ENCODE measurements at places on chromosomes 6 and 20.

DNA sequence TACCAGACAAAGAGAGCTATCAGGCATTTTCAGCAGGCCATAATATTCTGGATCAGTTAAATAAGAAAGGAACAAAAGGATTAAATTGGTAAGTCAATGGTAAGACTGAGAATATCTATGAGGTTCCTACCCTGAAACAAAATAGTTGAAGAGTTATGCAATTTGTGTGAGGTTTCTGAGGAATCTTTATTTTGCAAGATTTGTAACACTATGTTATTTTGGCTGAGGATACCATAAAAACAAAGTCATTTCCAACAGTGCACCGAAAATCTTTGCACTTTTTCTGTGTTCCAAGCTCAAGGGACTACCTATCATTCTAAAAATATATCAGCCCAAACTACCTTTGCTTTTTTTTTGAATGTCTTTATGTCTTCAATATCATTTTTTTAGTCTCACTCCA, 383.3 kb upstream of the CITED2 start:
- DNase-seq = no peak

DNA sequence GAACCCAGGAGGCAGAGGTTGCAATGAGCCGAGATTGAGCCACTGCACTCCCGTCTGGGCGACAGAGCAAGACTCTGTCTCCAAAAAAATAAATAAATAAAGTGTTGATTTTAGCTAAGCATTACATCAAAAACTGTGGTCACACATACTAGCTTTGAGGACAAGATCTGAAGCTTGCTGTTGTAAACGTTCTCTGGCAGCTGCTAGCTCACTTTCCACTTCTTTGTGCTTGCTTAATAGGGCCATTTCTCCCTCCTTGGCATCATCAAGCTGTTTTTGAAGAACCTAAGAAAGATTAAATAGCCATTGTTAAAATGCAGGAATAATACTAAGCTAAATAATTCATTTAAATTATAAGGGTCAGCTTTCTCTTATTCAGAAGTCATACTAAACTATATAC, 55.7 kb downstream of the FAM184A start:
- no peak for DNase-seq

DNA sequence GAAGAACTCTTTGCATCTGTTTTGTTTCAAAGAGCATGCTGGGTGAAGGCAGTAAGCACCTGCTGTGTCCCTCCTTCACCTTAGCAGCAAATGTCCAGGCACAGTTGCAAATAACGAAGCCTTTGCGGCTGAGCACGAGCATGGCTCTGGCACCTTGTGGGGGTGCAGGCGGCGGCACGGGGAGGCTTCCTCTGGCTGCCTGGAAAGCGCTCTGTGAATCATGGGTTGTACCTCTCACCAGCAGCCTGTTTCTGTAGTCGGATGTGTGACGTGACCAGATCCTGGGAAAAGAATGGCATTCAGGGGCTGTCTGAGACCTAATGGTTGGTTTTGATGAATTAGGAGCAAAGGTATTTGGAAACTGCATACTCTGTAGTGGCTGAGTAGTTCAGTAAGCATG, 144.8 kb downstream of the DTNBP1 start:
- no peak for DNase-seq

- no peak for DNase-seq
Measured at GRCh38 chr6:27693766-27694546, 218.2 kb downstream of the OR2B2 start.

DNA sequence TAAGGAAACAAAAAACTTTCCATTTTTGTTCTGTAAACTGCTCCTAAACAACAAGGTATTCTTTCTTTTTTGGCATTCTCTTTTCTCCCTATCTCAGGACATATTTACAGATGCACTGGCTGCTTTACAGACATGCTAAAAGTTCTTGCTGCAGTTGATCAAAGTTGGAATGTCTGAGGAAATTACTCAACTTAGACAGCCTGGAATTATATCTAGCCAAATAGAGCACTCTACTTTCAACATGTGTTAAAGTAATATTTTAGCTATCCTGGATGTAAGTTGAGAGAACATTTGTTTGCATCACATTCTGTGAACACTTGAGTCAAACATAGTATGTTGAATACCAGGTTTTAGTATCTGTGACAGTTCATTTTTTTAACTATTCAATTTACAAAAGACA, 24.8 kb downstream of the TASP1 start:
- DNase-seq = no peak

- no peak for DNase-seq
Measured at GRCh38 chr20:54938707-54939106, 463.3 kb downstream of the DOK5 start.

All from GM04504 (cell line).